ENCODE measurements at places on chromosomes 3 and 15. TPM values are rescaled to one million over a fixed set of nuclear protein-coding genes. Genes with fewer than 3 reads are reported as not detected.

SLC28A1 gene
- polyA plus RNA-seq, result not detected

PROK2 gene
- polyA plus RNA-seq, result not detected

DUOX2 gene
- 0.08 TPM for polyA plus RNA-seq

MB21D2 gene
- polyA plus RNA-seq, result 12.2 TPM

ZNF197 gene
- polyA plus RNA-seq, result 10.6 TPM

SAXO2 gene
- 3.0 TPM for polyA plus RNA-seq

DNASE1L3 gene
- polyA plus RNA-seq, result 0.80 TPM

C3orf70 gene
- polyA plus RNA-seq, result 3.5 TPM

ANKRD63 gene
- not detected for polyA plus RNA-seq

CPLX3 gene
- polyA plus RNA-seq, result 2.1 TPM
